Non-pigmented ciliary epithelial cell (primary cell): ENCODE measurements at places on chromosomes 11 and 22.

DNA sequence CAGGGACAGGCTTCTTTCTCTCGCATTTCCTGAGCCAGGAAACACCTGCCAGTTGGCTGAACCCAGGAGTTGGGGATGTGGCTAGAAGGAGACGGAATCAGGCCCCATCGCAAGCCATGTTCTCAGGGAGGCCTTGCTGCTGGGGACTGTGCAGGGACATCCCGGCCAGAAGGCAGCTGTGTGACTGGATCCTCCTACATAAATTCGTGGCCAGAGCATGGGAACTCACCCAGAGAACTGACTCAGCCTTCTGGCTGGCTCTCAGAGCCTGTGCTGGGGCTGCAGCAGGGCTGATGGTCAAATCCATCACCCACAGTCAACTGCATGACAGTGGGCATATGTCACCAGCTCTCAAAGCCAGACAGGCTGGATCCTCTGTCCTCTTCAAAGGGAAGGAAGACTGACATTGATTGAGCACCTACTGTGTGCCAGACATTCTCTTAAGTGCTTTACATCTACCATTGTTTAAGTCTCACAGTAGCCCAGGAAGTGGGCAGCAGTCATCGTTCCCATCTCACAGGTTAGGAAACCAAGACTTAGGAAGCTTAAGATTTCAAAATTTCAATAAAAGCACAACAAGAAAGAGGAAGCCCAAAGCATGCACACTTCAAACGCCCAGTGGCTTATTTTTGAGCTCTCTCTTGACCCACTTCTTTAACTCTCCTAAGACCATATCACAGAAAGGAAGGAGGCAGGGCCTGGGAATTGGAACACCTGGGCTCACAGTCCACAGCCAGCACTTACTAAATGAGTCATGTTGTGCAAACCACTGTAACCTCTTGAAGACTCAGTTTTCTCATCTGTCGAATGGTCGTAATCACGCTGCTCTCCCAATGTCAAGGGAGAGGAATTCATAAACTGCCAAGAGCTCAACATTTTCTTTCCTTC lies 30.9 kb upstream of the CACNG2 start:
- DNase-seq = no peak

DNA sequence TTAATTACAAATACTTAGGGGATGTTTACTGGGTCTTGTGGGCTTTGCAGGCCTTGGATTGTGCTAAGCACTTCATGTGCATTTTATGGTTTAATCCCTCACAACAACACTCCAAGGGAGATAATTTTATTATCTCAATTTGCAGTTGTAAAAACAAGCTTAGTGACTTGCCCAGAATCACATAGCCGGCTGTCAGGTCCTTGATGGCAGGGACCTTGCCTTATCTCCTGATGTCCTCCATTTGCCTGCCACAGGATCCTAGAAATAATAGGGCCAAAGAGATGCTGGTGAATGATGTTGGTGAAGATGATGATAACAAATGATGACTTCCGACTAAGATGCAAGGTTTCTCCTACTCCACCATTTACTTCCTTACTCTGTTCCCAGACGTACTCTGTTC lies 385.4 kb downstream of the TMEM135 start:
- DNase-seq = no peak

DNA sequence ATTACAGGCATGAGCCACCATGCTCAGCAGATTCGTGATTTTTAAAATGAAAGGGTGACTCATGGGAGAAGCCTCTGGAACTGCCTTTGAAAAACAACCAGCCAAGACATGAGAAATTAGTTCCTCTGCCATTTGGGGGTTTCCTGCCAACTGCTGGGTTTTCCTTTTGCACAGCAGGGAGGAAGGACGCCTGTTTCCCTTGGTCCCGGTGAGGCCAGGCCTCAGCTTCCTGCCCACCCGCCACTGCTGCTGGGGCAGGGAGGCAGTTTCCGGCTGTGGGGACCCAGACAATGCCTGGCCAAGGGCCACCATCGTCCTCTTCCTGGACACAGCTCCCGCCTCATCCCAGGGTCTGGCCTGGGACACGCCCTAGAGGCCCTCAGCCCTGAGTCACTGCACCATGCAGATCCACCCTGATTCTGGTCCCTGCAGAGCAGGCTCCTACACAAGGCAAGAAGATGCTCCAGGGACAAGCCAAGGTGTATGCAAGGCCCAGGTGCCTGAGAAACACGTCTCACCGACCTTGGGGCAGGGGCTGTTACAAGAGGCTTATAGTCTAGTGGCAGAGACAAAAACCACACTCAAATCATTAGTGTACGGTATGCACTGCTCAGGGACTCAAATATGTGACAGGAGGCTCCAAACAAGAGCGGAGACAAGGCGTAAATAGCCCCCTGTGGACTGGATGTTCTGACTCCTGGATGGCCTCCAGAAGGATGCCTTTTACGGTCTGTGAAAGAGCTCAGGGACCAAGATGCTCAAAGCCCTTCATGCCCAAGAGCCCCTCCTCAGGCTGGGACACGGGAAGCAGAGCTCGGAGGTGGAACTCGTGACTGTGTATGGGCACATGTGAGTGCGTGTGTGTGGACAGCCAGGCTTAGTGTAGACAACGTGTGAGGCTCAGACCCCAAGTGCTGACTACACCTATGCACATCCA lies 10.0 kb downstream of the PPM1F start:
- peak; percentile 59 for DNase-seq

- DNase-seq = no peak
Measured at GRCh38 chr11:27857014-27857413, 156.8 kb upstream of the BDNF start.

- DNase-seq = no peak
Measured at GRCh38 chr11:106474274-106474673, 396.8 kb downstream of the AASDHPPT start.

DNA sequence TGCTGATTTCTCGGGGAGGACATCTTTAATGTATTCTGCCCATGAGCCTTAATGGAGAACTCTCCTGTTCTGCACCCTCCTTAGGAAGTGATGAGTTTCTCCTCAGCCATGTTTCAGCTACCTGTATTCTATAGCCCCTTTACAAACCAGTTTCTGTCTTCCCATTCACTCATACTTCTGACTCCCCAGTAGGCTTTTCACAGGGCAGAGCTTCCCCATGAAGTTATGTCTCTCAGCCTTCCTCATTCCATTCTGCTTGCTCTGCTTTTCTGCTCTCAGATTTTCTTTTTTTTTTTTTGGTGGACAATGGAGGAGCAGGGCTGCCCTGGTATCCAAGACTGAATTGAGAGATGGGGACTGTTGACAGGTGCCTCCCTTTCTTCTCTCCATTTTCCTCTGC lies 4.3 kb upstream of the OR52R1 start:
- DNase-seq = no peak

GRCh38 chr11:129251067-129251466 lies 58.9 kb upstream of the ARHGAP32 start:
- DNase-seq = peak; percentile 18

DNA sequence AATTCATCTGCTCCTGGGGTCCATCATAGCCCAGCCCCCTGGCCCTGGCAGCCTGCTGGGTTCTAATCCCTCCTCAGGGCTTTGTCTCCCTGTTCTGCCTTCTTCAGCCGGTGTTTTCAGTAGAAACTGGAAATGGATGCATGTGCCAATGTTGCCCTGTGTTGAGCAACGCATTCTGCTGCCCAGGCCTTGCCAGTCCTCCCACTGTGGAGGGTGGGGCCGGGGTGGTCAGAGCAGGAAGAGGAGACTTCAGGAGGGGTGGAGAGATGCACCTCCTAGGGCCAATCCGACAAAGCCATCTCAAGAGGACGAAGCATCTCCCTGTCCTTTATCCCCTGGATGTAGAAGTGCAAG lies 27.6 kb upstream of the ZBTB16 start:
- no peak for DNase-seq

- no peak for DNase-seq
Measured at GRCh38 chr22:45318558-45319323, 9.0 kb downstream of the FAM118A start.

DNA sequence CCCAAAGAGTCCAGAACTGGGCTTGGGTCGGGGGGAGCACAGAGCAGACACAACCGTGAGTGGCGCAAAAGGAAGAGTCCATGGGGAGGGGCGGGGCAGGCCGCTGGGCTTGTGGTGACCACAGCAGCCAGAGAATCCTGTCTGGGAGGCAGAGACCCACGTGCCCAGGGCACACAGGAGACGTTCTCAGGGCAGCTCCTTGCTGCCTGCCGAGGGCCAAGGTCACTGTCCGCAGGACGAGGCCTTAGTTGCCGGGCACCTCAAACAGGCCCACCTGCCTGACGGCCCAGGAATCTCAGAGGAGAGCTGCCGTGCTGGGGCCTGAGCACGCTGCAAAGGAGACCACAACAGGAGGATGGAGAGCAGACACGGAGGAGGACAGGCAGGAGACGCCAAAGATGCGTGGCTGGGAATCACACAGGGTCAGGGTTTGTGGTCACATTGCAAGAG lies 87.8 kb downstream of the MYEOV start:
- no peak for DNase-seq

DNA sequence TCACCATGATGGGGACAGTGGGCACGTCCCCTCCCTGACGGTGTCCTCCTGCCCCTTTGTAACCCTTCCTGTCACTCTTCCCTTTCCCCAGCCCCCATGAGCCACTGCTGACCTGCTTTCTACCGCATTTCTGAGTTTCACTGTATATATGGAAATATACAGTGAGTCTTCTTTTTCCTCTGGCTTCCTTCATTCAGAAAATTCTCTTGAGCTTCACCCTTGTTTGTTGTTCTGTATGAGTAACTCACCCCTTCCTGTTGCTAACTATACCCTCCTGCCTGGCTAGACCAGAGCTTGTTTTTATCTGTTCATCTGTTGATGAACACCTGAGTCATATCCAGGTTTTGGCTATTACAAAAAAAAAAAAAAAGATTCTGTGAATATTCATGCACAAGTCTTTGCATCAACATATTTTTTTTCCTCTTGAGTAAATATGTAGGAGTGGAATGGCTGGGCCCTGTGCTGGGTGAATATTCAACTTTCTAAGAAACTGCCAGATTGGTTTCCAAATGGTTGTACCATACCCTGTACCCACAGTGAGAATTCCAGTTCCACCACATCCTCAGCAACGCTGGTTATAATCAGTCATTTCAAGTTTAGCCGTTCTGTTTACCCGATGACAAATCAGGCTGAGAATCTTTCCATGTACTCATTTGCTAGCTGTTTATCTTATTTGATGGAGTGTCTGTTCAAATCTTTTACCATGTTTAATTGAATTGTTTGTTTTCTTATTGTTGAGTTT lies 62.0 kb downstream of the IGF2 start:
- DNase-seq = peak; percentile 58

DNA sequence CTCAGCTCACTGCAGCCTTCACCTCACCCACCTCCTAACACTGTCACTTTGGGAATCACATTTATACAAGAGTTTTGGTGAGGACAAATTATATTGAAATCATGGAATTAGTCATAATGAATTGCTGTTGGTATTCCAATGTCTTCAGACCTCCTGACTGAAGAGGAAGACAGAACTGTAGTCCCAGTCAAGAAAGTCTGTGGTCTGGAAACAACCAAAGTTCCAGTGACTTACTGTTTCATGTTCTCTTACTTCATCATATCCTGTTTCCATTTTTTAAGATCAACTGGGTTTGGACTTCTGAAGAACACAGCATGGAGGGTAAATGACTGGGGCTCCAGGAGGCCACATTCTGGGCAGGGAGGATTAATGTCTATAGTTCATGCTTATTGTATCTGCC lies 43.0 kb upstream of the HIPK3 start:
- DNase-seq = no peak

GRCh38 chr11:107860688-107861087 lies 2.1 kb upstream of the SLC35F2 start:
- no peak for DNase-seq

DNA sequence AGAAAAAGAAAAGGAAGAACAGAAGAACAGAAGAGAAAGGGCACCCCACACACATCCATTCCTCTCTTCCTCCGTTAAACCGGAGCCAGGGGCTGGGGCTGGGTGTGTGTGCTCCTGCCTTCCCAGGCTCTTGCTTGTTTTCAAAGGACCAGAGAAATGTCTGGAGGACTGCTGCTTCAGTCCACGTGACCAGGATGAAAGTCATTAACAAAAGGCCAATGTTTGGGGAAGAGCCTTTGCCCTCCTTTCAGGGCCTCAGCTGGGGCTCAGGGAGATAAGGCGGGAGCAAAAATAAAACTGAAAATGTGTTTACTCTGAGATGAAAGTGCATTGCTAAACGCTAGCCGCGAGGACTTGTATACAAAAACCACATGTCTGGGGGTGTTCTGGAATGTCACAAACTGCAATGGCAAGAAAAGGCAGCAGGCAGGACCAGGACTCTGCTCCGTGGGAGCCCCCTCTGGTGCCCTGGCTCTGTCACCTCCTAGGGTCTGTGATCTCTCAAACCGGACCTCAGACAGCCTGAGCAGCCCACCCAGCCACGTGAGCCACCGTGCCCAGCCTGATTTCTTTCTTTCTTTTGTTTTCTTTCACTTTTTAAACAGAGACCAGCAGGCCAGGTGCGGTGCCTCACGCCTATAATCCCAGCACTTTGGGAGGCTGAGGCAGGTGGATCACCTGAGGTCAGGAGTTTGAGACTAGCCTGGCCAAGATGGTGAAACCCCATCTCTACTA lies 31.6 kb upstream of the MYH9 start:
- no peak for DNase-seq

DNA sequence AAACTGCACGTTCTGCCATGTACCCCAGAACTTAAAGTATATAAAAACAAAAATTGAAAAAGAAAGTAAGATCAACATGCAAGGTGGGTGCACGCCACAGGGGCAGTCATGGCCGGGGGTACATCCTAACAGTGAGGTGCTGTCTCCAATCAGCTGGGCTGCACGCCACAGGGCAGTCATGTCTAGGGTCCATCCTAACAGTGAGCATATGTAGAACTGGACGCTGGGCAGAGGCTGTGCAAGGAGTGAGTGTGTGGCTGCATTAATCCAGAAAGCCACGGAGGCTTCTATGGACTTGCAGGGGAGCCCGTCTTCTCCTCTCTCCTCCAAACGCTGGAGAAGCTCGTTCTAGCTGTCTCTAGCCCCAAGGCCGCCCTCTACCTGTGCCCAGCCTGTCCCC lies 1105.0 kb downstream of the BRD1 start:
- DNase-seq = no peak

- DNase-seq = no peak
Measured at GRCh38 chr22:37233751-37234631, 10.1 kb downstream of the RAC2 start.

DNA sequence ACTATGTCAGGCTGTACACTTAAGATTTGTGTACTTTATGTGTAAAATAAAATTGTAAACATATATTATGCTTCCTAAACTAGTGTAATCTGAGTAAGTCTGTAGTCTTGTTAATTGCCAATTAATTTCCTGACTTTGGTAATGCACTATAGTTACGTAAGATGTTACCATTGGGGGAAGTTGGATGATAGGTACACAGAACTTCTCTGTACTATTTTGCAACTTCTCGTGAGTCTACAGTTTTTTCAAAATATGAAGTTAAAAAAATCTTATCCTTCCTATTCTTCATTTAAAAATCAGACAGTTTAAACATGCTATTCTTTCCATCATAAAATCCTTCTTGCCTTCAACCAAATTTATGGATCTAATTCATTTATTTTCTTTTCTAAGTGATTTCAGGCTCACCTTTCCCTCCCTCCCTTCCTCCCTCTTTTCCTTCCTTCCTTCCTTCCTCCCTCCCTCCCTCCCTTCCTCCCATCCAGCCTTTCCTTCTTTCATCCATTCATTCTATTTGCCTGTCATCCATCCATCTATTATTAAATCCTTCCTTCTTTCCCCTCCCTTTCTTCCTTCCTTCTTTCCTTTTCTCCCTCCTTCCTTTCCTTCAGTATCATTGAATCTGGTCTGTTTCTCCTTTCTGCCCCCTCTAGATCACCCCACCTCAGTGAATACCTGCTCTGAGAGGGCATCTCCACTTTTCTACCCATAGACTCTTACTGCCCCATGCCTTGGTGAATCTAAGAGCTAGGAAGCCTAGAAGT lies 22.1 kb upstream of the ASCC2 start:
- no peak for DNase-seq

GRCh38 chr11:70951139-70951804 lies 301.1 kb downstream of the SHANK2 start:
- no peak for DNase-seq
